Activated naive CD4-positive, alpha-beta T cell (primary cell): ENCODE measurements at places on chromosomes 11 and 22.

- no peak for DNase-seq
These were observed 22.9 kb upstream of the ABTB2 start for GRCh38 chr11:34380696-34381095.

GRCh38 chr11:77179048-77179447 lies 51.0 kb downstream of the MYO7A start:
- DNase-seq: no peak

GRCh38 chr11:13667245-13667644 lies 1.2 kb upstream of the FAR1 start:
- no peak for DNase-seq

DNA sequence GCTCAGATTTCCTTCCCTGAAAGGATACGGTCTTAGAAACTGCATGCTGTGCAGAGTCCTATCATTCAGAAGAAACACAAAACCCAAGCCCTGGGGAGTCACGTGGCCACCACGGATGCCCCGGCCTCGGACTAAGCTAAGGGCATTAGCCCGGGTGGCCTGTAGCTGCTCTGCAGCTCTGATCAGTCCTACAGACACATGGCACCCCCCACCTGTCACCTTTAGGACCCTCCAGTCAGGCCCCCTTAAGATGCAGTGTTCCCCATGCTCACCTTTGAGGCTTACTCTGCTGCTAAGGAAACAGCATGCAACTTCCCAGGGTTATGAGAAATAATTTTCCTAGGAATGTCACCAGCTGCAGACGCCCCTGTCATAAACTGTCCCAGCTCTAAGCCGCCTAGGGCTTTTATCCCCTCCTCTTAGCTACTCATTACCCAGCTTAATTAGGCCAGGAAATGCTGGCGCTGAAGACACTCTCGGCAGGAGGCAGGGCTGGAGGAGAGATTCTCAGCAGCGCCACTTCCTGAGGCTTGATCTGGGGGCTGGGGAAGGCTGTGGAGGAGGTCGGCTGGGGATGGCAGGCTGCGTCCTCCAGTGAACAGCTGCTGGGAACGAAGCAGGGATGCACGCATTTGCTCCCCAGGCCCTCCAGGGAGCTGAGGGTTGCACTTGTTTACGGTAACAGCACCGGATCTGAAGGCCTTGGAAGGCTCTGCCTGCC lies 47.2 kb upstream of the ADA2 start:
- DNase-seq: peak; percentile 14

DNA sequence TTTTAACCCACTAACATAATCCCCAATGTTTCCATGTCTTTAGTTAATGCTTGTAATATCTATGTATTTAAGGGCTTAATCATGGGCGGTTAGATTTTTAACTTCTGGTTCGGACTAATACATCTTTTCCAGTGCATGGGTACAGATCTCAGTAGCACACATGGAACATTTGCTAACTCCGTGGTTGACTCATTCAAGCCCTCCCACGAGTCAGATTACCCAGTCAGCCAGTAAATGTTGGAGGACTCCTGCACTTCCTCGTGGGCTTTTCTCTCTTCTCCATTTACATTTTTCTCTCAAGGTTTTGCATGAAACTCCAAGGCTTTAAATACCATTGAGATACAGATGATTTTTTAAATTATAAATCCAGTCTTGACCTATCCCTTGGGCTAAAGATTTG lies 313.9 kb downstream of the ST3GAL4 start:
- DNase-seq: no peak

- no peak for DNase-seq
These were observed 17.5 kb downstream of the MN1 start for GRCh38 chr22:27784120-27784475.

DNA sequence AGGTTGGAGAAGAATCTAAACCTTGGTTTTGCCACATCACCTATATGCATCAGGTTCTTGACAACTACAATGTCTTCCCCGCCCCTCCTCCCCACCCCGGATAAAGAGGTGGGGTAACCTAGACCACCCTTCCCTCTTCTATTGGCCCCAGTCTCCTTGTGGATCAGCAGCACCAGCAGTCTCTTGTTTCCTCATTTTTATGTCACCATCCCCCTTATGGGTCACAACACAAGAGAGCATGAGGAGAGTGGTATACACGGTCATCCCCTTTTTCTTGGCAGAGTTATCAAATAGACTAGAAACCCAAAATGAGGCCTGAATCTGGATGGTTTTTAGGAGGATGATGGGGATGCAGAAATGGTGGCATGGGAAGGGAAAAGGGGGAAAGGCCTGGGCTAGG lies 1.2 kb downstream of the MS4A4E start:
- no peak for DNase-seq

- DNase-seq: no peak
These were observed 199.7 kb downstream of the CTTN start for GRCh38 chr11:70597751-70598625.

GRCh38 chr11:7480113-7480512 lies 5.2 kb upstream of the OLFML1 start:
- DNase-seq: no peak

- DNase-seq: no peak
These were observed 220.1 kb upstream of the SORL1-AS1 start for GRCh38 chr11:121672630-121673487.

- DNase-seq: no peak
These were observed 42.6 kb upstream of the TIMP3 start for GRCh38 chr22:32758866-32759385.

GRCh38 chr22:19504900-19505734 lies 19.1 kb downstream of the CLDN5 start:
- DNase-seq: no peak

GRCh38 chr22:41621911-41622179 lies 750 bp downstream of the XRCC6 start:
- no peak for DNase-seq

- no peak for DNase-seq
These were observed 14.5 kb downstream of the PCSK7 start for GRCh38 chr11:117217141-117218084.
